ENCODE measurements at places on chromosomes 2 and 18.

GRCh38 chr18:60245096-60245495 is 127.5 kb downstream of the MC4R start:
- no peak overlapping the region for H3K4me3 ChIP-seq
- no peak overlapping the region for H3K27ac ChIP-seq
- DNase-seq = no peak
- peaks cover 3% of the 10 kb centered on the region for H3K4me1 ChIP-seq
- H3K27me3 ChIP-seq = no peaks in the 10 kb centered on the region

DNA sequence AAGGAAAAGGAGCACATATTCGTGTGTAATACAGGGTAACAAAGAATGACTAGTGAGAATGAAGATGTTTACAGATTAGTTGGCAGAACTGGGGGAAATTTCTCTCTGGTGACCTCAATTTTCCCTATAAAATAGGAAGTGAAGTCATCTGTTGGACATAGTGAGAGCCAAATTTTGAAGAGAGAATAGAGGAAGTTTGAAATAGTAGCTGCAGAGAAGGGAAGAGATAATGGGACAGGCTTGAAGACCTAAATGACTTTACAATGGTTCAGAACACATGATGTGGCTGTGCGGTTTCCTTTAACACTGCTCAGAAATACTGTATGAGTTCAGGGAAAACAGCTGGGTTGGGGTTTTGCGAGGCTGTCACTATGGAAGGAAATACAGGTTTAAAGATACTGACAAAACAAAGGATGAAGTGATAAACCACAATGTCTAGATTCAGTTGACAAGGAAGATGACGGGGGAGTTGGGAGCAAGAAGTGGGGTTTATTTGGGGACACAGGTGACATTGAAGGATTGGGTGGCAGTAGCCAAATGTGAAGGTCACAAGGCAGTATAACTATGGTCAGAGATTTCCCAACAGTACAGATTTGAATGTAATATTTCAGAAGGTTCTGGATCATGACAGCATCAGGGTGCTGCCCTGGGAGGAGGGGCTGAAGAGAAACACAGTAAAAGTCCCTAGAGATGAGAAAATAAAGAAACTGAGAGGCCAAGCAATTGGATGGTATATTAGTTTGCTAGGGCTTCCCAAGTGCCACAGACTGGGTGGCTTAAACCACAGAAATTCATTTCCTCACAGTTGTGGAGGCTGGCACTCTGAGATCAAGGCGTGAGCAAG is 82.6 kb upstream of the TANK start:
- H3K27me3 ChIP-seq = no peaks in the 10 kb centered on the region
- no peaks in the 10 kb centered on the region for H3K36me3 ChIP-seq
- H3K4me3 ChIP-seq = no peak overlapping the region
- peaks cover 13% of the 10 kb centered on the region for H3K4me1 ChIP-seq

GRCh38 chr2:28201671-28202180 is 190.9 kb upstream of the FOSL2 start:
- no peak for DNase-seq
- H3K27me3 ChIP-seq = no peaks in the 10 kb centered on the region
- no peak overlapping the region for H3K27ac ChIP-seq
- H3K36me3 ChIP-seq = no peaks in the 10 kb centered on the region

- no peaks in the 10 kb centered on the region for H3K27me3 ChIP-seq
- H3K36me3 ChIP-seq = no peaks in the 10 kb centered on the region
- H3K27ac ChIP-seq = no peak overlapping the region
- no peaks in the 10 kb centered on the region for H3K4me1 ChIP-seq
- no peak for DNase-seq
- no peak overlapping the region for H3K4me3 ChIP-seq
These were observed 793.4 kb downstream of the SATB2 start for GRCh38 chr2:198664321-198664720.

GRCh38 chr2:106137731-106138521 is 56.2 kb downstream of the UXS1 start:
- H3K27me3 ChIP-seq = no peaks in the 10 kb centered on the region
- H3K36me3 ChIP-seq = no peaks in the 10 kb centered on the region
- no peaks in the 10 kb centered on the region for H3K4me1 ChIP-seq
- H3K4me3 ChIP-seq = no peak overlapping the region
- no peak overlapping the region for H3K27ac ChIP-seq

DNA sequence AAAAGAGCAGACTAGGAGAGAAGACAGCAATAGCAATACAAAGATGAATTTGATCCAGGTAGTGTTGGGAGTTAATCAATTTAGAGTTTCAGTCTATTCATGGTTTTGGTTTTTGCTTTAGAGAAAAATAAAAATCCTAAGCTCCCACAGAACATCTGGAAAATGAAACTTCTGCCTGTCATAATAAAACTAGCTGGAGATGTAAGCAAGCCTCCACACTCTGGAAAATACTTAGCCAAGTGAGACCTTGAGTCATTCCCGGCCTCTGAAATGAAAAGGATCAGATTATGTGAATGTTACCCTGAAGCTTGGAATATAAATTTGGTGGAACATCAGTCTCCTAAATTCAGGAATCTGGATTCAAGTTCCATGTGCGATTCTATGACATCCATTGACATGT is 485.6 kb upstream of the SPRED2 start:
- no peaks in the 10 kb centered on the region for H3K4me1 ChIP-seq
- DNase-seq = no peak
- H3K27me3 ChIP-seq = no peaks in the 10 kb centered on the region
- no peak overlapping the region for H3K27ac ChIP-seq
- H3K4me3 ChIP-seq = no peak overlapping the region

- H3K27ac ChIP-seq = no peak overlapping the region
- no peaks in the 10 kb centered on the region for H3K36me3 ChIP-seq
- no peak overlapping the region for H3K4me3 ChIP-seq
- H3K4me1 ChIP-seq = peaks cover 5% of the 10 kb centered on the region
These were observed 38.0 kb upstream of the EPAS1 start for GRCh38 chr2:46258937-46259776.

GRCh38 chr2:67548317-67549201 is 151.4 kb downstream of the ETAA1 start:
- DNase-seq = no peak
- no peaks in the 10 kb centered on the region for H3K36me3 ChIP-seq
- no peaks in the 10 kb centered on the region for H3K4me1 ChIP-seq
- no peak overlapping the region for H3K27ac ChIP-seq

- peaks cover 3% of the 10 kb centered on the region for H3K4me1 ChIP-seq
- H3K27ac ChIP-seq = no peak overlapping the region
- no peaks in the 10 kb centered on the region for H3K27me3 ChIP-seq
- no peak for DNase-seq
- no peaks in the 10 kb centered on the region for H3K36me3 ChIP-seq
These were observed 50.2 kb upstream of the PLB1 start for GRCh38 chr2:28445448-28446258.

DNA sequence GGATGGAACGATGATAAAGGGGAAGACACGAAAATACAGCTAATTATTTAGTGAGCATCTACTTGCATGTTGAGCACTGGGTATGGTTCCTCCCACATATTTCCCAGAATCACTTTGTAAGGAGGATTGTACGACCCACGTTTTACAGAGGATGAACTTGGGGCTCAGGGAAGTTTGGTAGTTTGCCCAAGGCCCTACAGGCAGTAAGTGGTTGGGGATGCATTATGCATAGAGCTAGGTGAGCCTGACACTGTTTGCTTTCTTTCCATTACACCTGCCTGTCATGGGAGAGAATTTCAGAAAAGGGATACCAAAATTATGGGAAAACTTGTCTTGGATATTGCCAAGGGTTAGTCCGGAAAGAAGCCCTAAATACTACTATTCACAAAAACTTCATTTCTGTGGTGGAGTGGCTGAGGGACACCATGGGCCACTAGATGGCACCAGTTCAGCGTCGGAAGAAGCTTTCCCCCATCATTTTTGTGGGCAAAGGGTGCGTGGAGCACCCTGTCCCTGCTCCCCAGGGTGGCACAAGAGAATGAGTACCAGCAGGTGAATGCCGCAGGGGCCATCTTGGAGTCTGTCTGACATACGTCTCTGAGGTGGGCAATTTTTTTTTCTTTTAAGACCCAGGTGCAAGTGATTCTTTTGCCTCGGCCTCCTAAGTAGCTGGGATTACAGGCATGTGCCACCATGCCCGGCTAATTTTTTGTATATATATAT is 23.5 kb upstream of the C18orf32 start:
- no peak overlapping the region for H3K27ac ChIP-seq
- H3K36me3 ChIP-seq = no peaks in the 10 kb centered on the region
- H3K4me1 ChIP-seq = no peaks in the 10 kb centered on the region
- DNase-seq = peak; percentile 85
- H3K4me3 ChIP-seq = no peak overlapping the region

DNA sequence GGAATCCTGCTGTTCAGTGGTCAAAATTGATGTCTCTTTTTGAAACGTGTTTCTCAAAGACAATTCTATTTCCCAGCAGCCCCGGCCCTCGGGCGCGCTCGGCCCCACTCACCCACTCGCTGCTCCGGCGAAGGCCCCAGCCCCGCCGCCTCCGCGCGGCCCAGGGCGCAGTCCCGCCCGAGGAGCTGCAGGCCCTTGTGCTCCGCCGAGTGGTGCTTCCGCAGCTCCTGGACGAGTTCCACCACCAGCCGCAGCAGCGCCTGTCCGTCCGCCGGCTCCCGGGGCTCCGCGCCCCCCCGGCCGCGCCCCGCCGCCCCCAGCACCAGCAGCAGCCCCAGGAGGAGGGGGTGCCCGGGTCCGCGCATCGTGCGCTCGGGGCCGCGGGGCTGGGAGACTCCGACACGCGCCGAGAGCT is 413 bp downstream of the ALKAL2 start:
- H3K36me3 ChIP-seq = no peaks in the 10 kb centered on the region
- H3K4me1 ChIP-seq = no peaks in the 10 kb centered on the region
- no peak for DNase-seq
- H3K27ac ChIP-seq = no peak overlapping the region

DNA sequence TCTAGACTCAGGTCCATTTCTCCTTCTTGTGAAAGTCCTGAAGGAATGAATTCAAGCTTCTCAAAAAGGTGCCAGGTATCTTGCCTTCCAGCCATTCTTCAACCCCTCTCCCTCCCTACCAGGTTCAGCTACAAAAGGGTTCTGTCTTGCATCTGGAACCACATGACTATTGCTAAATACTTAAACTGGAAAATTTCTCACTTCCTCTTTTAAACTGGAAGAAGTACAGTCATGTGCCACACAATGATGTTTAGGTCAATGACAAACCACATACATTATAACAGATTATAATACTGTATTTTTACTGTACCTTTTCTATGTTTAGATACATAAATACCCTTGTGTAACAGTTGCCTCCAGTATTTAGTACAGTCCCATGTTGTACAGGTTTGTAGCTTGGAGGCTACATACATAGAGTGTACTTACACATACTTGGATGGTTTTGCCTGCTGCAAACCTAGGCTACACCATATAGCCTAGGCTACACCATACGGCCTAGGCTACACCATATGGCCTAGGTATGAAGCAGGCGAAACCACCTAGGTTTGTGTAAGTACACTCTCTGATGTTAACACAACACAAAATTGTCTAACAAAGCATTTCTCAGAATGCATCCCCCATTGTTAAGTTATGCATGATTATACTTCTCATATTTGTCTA is 142.0 kb upstream of the DNMT3A start:
- H3K27me3 ChIP-seq = no peaks in the 10 kb centered on the region
- H3K27ac ChIP-seq = no peak overlapping the region
- H3K4me3 ChIP-seq = no peak overlapping the region
- H3K36me3 ChIP-seq = no peaks in the 10 kb centered on the region
- DNase-seq = peak; percentile 53

GRCh38 chr18:57923611-57924010 is 120.4 kb upstream of the NEDD4L start:
- H3K36me3 ChIP-seq = no peaks in the 10 kb centered on the region
- no peak for DNase-seq
- H3K4me3 ChIP-seq = no peak overlapping the region
- no peak overlapping the region for H3K27ac ChIP-seq
- no peaks in the 10 kb centered on the region for H3K27me3 ChIP-seq

- H3K36me3 ChIP-seq = no peaks in the 10 kb centered on the region
- no peaks in the 10 kb centered on the region for H3K4me1 ChIP-seq
- H3K27me3 ChIP-seq = no peaks in the 10 kb centered on the region
- DNase-seq = no peak
- no peak overlapping the region for H3K4me3 ChIP-seq
- H3K27ac ChIP-seq = no peak overlapping the region
These were observed 29.8 kb upstream of the POMC start for GRCh38 chr2:25198209-25198525.

- H3K4me1 ChIP-seq = no peaks in the 10 kb centered on the region
- no peak for DNase-seq
- H3K36me3 ChIP-seq = no peaks in the 10 kb centered on the region
- no peak overlapping the region for H3K27ac ChIP-seq
- H3K4me3 ChIP-seq = no peak overlapping the region
These were observed 82.4 kb downstream of the DDX1 start for GRCh38 chr2:15673919-15674636.

DNA sequence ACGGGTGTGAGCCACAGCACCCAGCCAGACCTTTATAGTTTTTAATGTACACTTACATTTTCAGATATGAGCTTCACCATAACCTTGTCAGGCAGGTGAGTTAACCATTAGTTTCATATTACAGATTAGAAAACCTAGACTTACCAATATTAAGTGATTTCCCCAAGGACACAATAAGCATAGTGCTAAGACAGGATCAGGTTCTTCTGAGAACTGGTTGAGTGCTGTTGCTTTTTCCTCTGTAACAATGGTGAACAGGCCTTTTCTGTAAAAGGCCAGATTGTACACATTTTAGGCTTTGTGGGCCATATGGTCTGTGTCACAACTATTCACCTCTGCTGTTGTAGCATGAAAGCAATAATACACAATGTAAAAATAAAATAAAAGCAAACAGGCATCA is 332.0 kb downstream of the PIK3C3 start:
- no peaks in the 10 kb centered on the region for H3K27me3 ChIP-seq
- no peak for DNase-seq
- H3K36me3 ChIP-seq = no peaks in the 10 kb centered on the region

DNA sequence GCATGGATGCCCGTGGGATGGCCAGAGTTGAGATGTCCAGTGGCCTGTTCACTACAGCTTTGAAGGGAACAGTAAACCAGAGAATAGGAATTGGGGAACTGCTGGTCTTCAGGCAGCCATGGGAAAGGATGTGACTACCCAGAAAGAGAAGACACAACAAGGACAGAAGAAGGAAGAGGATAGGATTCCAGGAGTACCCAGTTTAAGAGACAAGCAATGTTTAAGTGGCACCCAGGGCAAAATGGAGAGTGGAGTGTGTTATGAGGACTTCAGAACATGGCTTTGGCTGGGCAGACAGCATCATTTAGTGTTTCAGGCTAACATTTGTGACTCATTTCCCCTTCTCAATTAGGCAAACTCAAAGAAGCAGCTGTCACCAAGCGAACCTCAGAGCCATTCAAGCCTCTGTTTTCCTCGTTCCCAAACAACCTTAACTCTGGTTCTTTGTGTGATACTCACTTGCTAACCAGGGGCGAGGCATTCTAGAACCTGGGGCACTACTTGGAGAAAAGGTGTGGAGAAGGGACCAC is 4.0 kb upstream of the FAM124B start:
- H3K36me3 ChIP-seq = no peaks in the 10 kb centered on the region
- no peaks in the 10 kb centered on the region for H3K4me1 ChIP-seq
- no peaks in the 10 kb centered on the region for H3K27me3 ChIP-seq
- H3K27ac ChIP-seq = no peak overlapping the region
- DNase-seq = no peak
- H3K4me3 ChIP-seq = no peak overlapping the region

GRCh38 chr2:66604326-66604725 is 169.4 kb downstream of the MEIS1 start:
- DNase-seq = no peak
- no peak overlapping the region for H3K27ac ChIP-seq
- no peaks in the 10 kb centered on the region for H3K27me3 ChIP-seq
- H3K4me3 ChIP-seq = no peak overlapping the region

All from Karpas-422 (cell line).